KBM-7 (cell line): ENCODE measurements at places on chromosomes 2 and 18.

DNA sequence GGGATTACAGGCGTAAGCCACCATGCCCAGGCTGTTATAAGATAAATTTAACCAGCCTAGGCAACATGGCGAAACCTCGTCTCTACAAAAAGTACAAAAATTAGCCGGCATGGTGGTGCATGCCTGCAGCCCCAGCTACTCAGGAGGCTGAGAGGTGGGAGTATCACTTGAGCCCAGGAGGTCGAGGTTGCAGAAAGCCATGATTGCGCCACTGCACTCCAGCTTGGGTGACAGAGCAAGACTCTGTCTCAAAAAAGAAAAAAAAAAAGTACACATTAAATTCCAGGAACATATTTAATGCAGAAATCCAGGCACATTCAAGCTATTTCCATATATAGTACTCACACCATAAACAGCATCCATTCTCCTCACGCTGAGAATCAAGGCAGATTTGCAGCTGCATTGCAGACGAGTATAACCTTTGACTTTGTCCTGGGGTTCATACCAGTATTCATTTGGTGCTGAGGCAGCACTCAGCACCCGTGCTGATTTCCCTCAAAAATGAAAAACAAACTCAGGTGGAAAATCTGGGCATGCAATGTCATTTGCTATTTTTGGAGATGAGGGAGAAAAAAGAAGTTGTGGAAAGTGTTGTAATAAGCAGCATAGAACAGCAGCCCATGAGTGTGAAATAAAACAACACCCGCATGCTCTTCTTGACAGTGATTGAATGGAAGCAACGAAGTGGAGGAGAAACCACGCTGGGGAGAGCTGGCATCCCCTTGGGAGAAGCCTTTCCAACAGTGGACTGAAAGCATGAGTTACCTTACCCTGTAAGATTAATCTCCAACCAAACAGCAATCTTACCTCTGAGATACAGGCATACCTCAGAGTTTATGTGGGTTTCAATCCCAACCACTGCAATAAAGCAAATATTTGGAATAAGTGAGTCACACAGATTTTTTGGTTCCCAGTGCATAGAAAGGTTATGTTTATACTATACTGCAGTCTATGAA lies 46.8 kb upstream of the ANXA4 start:
- DNase-seq: peak; percentile 41

DNA sequence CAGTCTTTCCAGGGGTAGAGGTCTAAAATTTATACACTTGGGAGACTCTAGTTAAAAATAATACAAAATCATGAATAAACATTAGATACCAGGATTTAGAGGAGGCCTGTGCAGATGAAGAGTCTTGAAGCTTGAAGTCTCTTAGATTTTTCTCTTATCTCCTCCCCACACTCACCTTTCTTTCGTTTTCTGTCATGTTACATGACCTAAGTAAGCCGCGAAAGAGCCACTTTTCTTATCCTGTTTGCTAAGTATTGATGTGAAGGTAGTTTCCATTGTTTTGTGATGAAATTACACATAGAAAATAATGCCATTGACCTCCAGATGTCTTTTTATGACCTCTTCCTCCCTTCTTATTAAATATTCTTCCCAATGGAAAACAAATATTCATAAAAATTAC lies 367.8 kb downstream of the LRRTM1 start:
- no peak for DNase-seq

- no peak for DNase-seq
Measured at GRCh38 chr18:11785444-11786055, 65.7 kb upstream of the CHMP1B start.

GRCh38 chr2:196988639-196989038 lies 62.1 kb upstream of the PGAP1 start:
- no peak for DNase-seq

GRCh38 chr18:48711651-48712486 lies 173.0 kb downstream of the CTIF start:
- DNase-seq: peak; percentile 26

DNA sequence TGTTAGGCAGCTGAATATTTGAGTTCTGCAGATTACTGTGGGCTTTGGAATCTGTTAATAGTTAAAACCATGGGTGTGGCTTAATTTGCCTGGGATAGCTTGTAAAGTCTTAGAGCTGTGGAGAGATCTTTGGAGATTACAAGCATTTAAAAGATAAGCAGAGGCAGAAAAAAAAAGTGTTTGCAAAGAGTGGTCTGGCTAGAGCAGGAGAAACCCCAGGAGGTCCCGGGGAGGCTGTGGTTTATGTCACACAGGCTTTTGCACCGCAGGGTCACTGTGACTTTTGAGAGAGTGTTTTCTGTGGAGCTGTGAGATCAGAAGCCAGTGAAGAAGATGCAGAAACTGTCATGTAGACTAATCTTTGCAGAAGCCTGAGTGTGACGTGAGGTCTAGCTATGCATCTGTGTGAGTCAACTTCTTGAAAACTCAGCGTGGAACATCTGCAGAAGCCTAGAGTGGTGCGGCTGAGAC lies 49.0 kb downstream of the SETBP1 start:
- no peak for DNase-seq

DNA sequence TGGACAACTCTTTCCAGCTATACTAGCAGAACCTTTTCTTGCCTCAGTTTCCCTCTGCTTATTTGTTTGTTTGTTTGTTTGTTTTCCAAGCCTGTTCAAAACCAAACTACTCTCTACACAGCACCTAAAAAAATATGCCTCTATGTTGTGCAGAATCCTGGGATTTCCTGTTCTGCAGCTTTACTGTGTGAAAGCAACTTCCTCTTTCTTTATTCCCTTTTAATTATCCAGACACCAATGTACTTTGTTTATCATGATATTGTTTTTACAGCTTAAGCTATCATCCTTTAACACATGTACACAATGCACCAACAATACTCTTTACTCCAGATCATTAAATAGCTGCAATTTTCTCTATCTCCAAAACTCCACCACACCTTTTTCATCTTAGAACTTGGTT lies 259.5 kb downstream of the EPHA4 start:
- peak; percentile 8 for DNase-seq

DNA sequence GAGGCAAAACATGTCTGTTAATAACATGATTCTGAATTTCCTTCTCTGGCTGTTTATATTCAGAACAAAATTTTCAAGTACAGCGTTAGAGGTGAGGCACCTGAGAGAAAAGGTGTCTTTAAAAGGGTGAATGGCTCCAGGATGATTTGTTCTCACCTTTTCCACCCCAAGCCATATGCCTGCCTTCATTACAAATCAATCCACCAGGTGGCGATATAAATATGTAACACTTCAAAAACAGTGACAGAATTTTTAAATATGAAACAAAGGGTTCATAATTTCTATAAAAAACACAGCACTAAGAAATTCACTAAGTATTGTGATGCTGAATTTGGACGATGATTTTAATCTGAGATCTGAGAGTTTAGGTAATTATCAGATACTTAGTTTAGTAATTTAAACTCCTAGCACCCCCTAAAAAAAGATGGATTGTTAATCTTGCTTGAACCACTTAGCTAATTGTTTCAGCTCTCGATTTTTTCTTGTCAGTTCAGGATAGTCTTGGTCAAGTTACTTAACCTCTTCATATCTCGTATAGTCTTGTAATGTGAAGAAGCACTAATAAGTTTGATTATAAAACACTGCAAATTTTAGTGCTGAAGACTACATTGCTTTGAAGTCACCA lies 528.8 kb downstream of the CPS1 start:
- DNase-seq: peak; percentile 44

DNA sequence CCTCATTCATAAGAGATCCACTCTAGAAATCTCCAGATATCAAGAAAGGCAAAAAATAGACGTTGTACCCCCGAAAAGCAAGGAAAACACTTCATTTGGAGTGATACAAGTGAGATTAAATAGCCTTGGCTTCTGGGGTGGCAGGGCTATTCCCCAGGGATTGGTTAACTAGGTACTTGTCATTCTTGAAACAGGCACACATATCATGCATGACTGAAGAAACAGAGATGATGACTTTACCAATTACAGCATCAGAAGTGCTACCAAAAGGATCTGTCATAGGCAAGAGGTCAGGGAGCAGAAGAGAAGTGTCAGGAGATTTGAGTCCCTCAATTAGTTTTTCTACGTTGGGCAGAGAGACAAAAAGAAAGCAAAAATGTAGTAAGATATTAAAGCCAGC lies 45.2 kb upstream of the NFU1 start:
- no peak for DNase-seq

DNA sequence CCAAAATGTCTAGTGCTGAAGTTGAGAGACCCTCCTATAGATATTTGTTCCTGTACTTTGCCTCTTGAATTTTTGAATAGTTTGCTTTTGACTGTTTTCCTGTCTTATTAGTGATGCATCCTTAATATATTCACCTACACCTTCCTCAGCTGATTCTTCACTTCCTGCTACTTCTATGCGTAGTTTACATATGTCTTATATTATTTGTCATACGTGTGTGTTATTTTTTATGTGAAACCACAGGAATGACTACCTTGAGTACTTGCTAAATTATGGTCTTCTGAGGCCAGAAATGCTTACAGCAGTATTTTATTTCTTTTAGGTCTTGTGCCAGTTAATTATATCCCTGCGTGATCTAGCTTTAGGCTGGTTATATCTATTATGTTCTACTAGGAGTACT lies 9.9 kb downstream of the UBE2E3 start:
- DNase-seq: no peak

DNA sequence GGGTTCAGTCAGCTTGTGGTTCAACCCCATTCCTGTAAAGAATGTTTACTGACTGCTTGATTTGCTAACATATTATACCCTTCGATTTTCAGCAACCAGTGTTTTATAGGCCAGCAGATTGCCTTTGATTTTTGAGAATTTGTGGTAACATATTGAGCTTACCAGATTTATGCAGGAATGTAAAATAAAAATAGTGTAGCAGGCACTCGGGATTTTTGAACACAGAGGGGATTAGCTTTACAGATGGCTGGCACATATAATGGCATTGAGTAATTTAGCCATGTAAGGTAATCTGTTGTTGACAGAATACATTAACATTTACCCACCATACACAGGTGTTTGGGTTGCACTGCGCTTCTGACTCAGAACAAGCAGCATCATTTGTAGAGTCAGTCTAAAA lies 354.0 kb downstream of the LRRTM1 start:
- no peak for DNase-seq

DNA sequence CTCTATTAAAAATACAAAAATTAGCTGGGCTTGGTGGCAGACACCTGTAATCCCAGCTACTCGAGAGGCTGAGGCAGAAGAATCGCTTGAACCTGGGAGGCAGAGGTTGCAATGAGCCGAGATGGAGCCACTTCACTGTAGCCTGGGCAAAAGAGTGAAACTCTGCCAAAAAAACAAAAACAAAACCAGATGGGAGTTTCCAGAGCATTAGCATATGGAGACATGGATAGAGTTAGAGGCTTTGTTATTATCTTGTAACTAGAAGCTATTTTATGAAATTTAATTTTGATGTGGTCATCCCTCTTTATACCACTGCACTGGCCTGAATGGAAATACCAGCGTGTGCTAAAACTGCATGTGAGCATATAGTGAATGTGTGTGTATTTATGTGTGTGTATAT lies 58.9 kb downstream of the TRAPPC8 start:
- no peak for DNase-seq

- peak; percentile 76 for DNase-seq
Measured at GRCh38 chr2:233350708-233351107, 3.6 kb upstream of the DGKD start.

GRCh38 chr2:15912203-15912602 lies 28.1 kb upstream of the MYCN start:
- DNase-seq: no peak

DNA sequence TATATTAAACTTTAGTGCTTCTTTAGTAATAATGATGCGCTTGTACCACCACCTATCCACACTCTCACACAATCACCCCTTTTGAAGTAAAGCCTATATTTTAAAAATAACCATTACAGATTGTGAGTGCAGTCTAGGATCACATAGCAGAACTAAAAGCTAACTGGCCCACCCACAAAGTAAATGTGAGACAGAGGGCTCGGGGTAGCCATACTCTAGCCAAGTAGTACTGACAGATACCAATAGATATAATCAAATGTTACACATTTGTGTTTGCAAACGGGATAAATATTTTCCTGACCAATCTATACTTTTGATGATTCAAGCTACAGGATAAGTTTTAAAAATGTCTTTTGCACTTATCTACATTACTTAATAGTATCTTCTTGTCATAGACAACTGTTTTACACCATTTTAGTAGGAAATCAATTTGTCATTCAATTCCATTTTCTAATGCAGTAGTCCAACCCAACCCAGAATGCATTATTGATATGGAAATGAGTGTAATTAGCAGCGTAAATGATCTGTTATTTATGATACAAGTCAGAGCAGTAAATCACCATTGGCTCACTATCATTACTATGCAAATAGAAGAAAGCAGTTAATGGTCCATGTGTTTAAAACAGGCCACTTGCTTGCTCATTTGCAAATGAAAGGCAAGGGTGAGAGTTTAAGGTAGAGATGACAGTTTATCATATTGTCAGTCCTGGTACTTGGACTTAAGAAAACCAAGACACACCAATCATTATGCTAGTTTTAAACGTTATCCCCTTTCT lies 111.8 kb downstream of the ERBB4 start:
- DNase-seq: no peak

DNA sequence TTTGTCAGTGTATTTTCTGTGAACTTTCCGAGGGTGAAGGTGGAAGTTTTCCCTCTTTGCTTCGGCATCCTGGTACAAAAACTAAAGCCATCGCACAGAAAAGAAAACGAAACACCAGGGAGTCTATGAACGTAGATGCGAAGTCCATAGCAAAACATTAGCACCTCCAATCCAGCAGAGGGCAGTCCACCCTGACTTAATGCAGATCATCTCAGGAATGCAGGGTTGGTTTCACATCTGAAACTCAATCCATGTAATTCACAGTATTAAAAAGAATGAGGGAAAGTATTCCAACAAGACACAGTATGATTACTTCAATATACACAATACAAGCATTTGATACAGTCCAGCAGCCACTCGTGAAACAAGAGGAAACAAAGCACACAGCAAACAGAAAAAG lies 70.8 kb downstream of the RTP5 start:
- DNase-seq: no peak

GRCh38 chr2:29954316-29954715 lies 32.9 kb upstream of the ALK start:
- DNase-seq: no peak

DNA sequence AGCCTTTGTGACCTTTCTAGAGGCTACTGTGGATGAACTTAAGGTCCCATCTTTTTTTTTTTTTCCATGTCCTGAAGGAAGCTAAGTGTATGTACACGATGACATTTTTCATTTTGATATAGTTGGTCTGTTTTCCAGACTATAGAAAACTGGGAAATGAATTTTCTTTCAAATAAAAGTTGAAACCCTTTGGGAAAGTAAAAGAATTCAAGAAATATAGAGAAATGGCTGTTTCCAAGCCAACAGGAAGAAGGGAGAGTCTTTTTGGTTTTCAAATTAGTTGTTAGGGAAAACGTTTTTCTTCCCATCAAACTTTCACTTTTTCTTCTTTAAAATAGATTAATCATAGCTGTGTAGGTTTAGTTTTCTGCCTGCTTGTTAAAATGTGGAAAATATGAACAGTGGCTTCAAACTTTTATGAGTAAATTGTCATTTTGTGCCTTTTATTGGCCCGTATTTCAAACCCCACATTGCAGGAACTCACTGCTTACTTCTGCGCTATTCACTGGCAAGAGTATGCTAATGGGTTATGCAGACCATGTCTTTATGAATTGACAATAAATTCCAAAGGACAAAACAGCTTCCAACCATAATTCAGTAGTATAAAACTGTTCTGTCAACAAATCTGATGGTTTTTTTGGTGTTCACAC lies 27.7 kb upstream of the LYPD1 start:
- no peak for DNase-seq

GRCh38 chr2:56099963-56100362 lies 83.8 kb upstream of the CCDC85A start:
- no peak for DNase-seq

GRCh38 chr2:147689220-147689909 lies 155.5 kb upstream of the ACVR2A start:
- peak; percentile 34 for DNase-seq

GRCh38 chr2:191209340-191209739 lies 35.9 kb upstream of the MYO1B start:
- DNase-seq: no peak
